Left kidney (tissue), 8 donors: ENCODE measurements at places on chromosomes 4 and X. TPM values are rescaled to one million over a fixed set of nuclear protein-coding genes. Genes with fewer than 3 reads are reported as not detected.
A peak's percentile ranks its signal among the peaks of the same experiment; 100 is the strongest.

The HEPH gene
- polyA plus RNA-seq = 53.6 TPM

GRCh38 chr4:121767166-121767565 lies 2.2 kb upstream of the SMIM43 start:
- no peak for DNase-seq

- no peak for DNase-seq
These were observed 481.5 kb downstream of the PACRGL start for GRCh38 chr4:21181716-21182115.

DNA sequence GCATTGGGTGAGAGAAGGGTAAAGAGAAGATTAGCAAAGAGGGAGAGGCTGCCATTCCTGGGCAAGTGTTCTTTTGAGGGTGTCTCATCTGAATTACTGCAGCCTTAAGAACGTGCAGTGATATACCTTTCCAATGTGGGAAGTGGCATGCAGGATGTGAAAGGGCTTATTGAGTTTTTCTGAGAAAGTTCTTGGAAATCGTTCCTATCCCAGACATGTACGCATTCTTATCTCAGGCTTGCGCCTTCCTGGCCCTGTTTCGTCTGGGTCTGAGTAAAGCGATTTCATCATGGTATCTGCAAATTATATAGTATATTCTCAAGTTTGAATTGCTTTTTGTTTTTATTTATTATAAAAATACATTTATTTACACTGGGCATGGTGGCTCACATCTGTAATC lies 699.8 kb downstream of the TRAM1L1 start:
- no peak for DNase-seq

DNA sequence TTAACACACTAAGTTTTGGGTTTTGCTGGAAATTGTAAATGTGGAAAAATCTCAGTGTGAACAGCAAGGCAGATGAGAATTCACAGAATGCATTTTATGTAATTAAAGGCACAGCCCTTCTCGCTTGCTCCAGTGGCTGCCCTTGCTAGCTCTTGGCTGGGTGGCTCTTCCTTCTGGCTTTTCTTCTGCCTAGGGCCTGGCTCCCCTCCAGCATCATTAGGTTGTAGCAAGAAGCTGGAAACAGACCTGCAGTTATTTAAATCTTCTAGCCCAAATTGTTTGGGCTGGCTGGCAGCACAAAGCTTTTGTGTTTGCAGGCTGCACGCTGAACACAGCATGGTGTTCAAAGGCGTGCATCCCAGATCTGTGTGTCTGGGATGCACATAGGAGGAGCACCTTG lies 56.5 kb downstream of the LIMCH1 start:
- DNase-seq = no peak

DNA sequence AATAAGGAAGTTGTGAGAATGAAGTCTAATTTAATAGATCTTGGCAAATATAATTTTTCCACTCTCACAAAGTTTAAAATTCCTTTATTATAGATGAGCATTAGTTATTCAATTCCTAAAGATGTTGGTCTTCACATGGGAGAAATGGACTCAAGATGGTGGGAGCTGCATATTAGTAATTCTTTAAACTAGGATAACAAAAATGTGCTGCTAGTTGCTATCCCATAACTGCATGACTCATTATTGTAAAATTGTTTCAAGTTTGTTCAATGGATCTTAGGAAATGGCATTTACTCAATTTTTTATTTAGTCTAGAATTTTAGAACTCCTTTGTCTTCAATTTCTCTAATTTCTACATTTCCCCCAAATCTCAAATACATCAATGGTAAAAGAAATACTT lies 155.8 kb downstream of the ATP10D start:
- no peak for DNase-seq

The GAGE1 gene
- polyA plus RNA-seq = not detected

The KLHL13 gene
- 93.9 TPM for polyA plus RNA-seq

DNA sequence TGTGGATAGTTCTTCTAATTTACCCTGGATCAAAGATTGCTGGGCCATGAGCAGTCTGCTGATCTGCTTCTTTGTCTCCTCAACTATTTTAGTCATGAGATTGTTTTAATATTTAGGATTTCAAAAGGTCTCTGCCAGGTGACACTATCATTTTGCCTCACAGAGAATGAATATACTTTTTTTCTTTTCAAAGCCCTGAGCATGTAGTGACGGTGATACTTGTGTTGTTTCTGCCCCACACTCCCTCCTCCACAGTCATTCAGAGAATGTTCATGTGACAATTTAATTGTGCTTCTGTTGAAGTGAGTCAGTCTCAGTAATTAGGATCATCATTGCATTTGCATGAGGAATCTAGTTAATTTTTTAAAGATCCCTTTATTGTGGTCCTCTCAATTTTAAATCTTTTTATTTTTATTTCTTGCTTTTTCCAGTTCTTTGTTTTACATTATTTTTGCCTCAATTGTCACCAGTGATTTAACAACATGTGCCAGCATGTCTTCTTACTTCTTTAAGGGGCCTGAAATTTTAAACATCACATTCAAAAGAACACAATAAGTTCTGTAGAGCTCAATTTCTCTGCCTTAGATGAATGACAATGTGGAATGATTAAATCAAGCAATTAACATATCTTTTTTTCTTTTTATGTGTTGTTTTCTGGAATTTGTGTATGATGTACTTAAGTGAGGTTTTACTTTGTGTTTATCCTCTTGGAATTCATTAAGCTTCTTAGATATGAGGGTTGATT lies 12.3 kb downstream of the MMRN1 start:
- no peak for DNase-seq

DNA sequence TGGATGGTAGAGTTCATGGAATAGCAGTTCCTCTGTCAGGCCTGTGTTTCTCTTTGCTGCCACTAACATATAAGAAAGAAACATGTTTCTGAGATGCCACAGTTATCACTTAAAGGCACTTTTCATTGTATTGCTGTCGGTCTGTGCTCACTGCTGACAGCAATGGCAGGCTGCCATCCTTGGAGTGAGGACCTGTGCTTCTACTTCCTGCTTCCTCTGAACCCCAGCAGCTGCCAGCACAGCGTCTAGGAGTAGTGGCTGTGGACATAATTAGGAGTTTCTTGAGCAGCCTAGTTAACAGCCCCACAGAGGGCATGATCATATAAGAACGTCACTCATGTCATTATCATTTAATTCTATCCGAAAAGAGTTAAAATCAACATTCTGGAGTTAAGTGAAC lies 30.5 kb downstream of the F11 start:
- no peak for DNase-seq

- DNase-seq = no peak
These were observed 20.9 kb upstream of the RAB40A start for GRCh38 chrX:103540145-103540544.

The SYTL5 gene
- polyA plus RNA-seq = 3.3 TPM

The ACE2 gene
- 55.0 TPM for polyA plus RNA-seq

The TCEAL3 gene
- 31.5 TPM for polyA plus RNA-seq

The STEEP1 gene
- polyA plus RNA-seq = 36.9 TPM

The NEXMIF gene
- polyA plus RNA-seq = 3.1 TPM

The WWC2 gene
- 67.5 TPM for polyA plus RNA-seq

DNA sequence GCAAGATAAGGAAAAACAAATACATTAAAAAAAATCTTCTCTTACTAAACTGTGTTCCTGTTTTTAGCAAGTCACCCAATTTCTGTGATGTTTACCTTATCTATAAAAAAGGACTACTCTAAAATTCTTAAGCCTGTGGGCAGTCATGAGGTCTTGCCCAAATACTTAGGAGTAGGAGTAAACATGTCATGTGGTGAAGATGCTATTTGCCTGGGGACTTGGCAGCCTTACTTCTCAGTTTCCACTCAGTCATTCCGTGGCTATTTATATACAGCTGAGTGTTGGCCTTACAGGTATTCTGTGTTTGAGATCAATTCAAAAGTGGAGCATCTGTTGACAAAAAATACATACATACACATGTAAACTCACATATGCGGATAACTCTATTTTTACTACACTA lies 89.9 kb upstream of the TLR2 start:
- no peak for DNase-seq

GRCh38 chr4:113675731-113676697 lies 85.5 kb downstream of the CAMK2D start:
- no peak for DNase-seq

The MMRN1 gene
- polyA plus RNA-seq = 2.1 TPM

The MAGED4B gene
- polyA plus RNA-seq = 75.4 TPM

The ENOPH1 gene
- 69.0 TPM for polyA plus RNA-seq

The GPC3 gene
- polyA plus RNA-seq = 1,367 TPM

DNA sequence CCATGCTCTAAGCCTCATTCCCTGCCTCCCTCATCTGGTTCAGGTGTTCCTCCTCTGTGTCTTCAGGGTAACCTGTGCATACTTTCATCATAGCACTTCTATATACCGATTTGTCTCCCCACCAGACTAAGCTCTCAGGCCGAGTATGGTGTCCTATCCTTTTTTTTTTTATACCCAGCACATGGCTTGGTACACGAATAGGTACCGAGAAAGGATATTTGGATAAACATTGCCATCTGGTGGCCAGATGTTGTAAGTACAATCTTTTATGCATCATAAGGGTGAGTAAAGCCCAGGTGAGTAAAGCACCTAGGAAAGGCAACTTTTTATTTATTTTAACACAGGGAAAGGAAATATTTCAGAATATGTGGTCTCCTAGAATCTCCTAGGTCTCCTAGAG lies 68.4 kb downstream of the MID2 start:
- DNase-seq = peak; percentile 26

DNA sequence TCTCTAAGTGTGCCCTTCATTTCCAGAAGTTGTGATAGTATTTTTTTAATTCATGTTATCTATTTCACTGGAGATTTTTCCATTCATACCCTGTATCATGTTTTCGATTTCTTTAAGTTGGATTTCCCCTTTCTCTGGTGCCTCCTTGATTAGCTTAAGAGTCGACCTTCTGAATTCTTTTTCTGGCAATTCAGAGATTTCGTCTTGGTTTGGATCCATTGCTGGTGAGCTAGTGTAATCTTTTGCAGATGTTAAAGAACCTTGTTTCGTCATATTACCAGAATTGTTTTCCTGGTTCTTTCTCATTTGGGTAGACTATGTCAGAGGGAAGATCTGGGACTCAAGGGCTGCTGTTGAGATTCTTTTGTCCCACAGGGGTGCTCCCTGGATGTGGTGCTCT lies 9.1 kb upstream of the SH3BP2 start:
- no peak for DNase-seq

The DMD gene
- 20.9 TPM for polyA plus RNA-seq

GRCh38 chr4:70704215-70704930 lies 16.0 kb downstream of the UTP3 start:
- peak; percentile 87 for DNase-seq
